ENCODE measurements at places on chromosomes 12 and 14.

DNA sequence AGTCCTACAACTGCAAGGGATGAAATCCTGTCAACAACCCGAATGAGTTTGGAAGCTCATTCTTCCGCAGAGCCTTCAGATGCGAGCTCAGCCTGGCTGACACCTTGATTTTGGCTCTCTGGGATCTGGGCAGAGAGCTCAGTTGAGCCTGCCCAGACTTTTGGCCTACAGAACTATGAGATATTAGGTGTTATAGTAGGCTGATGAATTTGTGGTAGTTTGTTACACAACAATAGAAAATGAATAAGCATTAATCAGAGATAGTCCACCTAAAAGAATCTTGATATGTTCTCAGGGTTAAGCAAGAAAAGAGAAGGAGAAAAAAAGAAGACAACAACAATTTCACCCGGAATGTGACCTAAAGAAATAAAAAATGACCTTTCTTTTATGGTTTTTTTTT, 30.4 kb upstream of the GZMB start:
- no peak for DNase-seq

GRCh38 chr12:63394349-63394748, 243.3 kb upstream of the AVPR1A start:
- no peak for DNase-seq

DNA sequence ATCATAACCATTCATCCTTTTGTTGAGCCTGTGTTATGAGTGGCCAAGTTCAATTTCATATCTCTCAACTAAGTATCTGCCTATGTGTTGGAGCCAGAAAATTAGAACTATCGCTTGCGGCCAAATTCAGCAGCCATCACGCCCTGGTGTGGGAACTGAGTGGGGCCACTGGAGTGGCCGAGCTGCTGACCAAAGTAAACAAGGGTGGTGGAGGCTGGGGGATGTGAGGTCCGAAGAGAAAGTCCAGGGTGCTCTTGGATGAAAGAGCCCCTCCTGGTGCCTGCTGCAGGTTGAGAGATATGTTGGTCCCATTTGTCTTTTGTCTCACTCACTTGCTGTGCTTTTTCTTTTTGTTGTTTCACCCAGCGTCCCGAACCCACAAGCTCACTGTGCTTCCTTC, 14.9 kb downstream of the ADGRD1 start:
- no peak for DNase-seq

- no peak for DNase-seq
Measured at GRCh38 chr12:88624911-88625310, 44.6 kb upstream of the KITLG start.

DNA sequence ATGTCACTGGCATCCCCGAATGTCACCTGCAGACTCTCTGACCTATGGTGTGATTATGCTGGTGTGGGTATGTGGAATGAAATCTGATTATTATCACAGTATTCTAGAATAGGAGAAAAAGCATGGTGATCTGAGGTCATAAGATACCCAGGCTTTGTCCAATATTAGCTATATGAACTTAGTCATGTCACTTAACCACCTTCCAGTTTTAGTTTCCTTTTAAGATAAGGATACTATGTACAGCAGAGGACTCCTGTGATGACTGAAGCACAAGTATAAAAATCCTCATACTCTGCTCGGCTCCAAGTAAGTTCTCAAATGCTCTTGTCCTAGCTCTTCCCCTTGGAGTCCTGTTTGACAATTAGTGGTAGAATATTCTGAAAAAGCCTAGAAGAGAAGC, 2.8 kb downstream of the GNS start:
- DNase-seq = no peak

GRCh38 chr14:72781561-72782508, 112.1 kb downstream of the DPF3 start:
- DNase-seq = no peak

- no peak for DNase-seq
Measured at GRCh38 chr12:42696406-42697149, 107.0 kb upstream of the PRICKLE1 start.

GRCh38 chr14:33986804-33987203, 35.9 kb upstream of the EGLN3 start:
- DNase-seq = peak; percentile 39

- no peak for DNase-seq
Measured at GRCh38 chr12:125919856-125920470, 854.7 kb downstream of the AACS start.

GRCh38 chr14:77045238-77046162, 17.0 kb upstream of the IRF2BPL start:
- DNase-seq = no peak

GRCh38 chr12:52529846-52530245, 9.7 kb upstream of the KRT5 start:
- no peak for DNase-seq

DNA sequence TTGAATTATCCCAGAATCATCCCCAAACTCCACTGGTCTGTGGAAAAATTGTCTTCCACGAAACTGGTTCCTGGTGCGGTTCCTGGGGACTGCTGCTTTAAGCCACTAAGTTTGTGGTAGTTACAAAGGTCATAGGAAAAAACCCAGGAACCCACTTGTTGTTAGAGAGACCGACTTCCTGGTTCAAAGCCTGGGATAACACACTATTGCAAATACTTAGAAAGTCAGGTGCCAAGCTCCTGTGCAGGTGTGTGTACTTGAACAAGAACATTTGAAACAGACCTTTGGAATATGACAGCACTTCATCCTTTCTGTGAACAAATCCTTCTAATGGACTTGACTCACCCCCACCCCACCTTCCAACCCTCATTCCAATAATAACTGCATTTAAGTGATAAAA, 519.6 kb downstream of the GLT1D1 start:
- no peak for DNase-seq

DNA sequence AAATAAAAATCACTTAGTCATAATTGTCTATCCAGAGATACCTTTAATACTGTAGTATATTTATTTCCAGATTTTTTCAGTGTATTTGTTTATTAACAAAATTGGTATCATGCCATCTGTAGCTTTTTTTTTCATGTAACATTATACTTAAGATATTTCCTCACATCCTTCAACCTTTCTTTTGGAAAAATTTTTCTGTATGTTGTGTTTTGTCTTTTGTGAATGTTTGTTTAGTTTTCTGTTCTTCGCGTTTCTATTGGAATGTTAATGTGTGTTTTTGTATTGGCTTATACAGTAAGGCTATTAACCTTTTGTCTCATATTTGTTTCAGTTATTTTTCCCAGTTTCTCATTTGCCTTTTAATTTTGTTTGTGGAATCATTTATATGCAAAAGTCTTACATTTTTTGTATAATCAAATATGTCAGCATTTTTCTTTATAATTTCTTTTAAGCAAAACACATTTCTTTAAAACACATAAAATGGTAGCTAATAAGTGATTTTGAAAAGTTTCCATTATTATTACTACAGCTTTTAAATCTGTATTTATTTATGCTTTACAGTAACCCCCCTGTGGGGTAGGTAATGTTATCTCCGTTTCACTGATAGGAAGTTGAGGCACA, 433.7 kb downstream of the RAD51B start:
- no peak for DNase-seq

- no peak for DNase-seq
Measured at GRCh38 chr14:57692671-57693070, 173.2 kb downstream of the SLC35F4 start.

- peak; percentile 44 for DNase-seq
Measured at GRCh38 chr12:75944097-75944904, 87.3 kb downstream of the PHLDA1 start.

DNA sequence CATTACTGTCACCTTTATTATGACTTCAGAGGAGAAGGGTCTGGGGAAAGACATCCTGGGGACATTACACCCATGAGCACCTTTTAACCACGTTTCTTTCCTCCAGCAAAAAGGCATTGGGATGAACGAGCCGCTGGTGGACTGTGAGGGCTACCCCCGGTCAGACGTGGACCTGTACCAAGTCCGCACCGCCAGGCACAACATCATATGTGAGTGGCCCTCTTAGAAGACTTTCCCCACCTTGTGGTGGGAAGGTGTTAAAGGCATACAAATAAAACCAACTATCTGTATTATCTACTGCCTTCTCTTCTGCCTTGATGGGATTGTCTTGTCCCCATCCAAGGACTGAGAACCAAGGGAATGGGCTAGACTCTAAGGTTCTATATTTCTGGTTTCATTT, 6.0 kb downstream of the PSMD9 start:
- DNase-seq = peak; percentile 76

- DNase-seq = no peak
Measured at GRCh38 chr12:2841056-2841650, 6.3 kb upstream of the NRIP2 start.

- DNase-seq = no peak
Measured at GRCh38 chr14:29672831-29673230, 254.8 kb downstream of the PRKD1 start.

DNA sequence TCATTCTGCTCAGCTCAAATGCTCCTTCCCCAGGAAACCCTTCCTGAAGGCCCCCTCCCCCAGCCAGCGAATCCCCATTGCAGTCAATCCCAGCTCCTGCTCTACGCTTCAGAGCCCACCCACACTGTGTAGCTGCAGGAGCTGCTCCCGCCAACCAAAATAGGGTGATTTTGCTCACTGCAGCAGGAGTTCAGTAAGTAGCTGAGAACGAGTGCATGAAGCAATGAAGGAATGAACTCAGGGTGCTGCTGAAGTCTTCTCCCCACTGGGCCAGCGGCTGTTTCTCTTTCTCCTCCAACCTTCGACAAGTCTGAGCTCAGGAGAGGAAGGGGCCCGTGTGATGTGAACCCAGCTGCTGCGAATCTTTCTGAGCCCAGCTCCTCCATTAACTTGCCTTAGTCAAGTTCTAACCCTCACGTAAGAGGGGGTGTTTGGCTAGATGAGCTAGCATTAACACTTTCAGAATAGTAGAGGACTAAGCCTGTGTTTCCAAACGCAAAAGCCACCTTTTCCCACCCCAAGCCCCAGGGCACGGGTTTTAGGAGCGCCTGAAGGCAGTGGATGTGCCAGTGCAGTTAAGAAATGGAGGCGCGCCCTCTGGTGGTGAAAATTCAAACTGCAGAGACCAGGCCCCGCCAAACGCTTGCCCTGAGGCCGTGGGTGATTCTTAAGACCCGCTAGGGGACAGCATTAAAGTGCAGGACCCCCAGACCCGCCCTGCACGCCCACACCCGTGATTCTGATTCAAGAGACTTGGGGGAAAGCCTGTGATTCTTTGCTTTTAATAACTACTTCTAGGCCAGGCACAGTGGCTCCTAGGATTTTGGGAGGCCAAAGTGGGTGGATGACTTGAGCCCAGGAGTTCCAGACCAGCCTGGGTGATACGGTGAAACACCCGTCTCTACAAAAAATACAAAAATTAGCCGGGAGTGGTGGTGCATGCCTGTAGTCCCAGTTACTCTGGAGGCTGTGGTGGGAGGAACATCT, 11.9 kb upstream of the SERPINA4 start:
- DNase-seq = peak; percentile 83

GRCh38 chr12:19121449-19122018, 8.0 kb upstream of the PLEKHA5 start:
- DNase-seq = no peak

DNA sequence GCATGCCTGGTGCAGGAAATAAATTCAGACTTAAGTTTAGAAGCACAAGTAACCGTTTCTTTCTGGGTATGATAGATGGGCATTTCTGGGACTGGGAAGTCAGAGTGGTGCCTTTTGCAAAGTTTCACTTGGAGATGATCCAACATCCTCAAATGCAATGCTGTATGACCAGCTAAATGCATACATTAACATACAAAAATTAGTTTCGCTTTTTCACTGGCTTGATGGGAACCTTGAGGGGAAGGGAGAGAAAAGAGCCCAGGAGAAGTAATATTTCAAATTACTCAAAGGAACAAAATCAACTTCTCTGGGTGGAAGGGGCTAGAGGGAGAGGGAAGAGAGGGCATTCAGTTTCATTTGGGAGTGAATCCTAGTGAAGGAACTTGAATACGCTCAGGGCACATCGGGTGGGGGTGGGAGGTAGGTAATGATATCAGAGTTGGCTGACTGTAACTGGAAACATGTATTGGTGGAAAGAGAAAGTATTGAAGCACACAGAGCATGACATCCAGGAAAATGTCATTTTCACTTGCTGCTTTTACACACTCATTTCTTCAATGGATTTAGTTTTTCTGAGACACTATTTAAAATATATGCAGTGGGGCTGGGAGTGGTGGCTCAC, 175.5 kb downstream of the PTPRO start:
- no peak for DNase-seq

DNA sequence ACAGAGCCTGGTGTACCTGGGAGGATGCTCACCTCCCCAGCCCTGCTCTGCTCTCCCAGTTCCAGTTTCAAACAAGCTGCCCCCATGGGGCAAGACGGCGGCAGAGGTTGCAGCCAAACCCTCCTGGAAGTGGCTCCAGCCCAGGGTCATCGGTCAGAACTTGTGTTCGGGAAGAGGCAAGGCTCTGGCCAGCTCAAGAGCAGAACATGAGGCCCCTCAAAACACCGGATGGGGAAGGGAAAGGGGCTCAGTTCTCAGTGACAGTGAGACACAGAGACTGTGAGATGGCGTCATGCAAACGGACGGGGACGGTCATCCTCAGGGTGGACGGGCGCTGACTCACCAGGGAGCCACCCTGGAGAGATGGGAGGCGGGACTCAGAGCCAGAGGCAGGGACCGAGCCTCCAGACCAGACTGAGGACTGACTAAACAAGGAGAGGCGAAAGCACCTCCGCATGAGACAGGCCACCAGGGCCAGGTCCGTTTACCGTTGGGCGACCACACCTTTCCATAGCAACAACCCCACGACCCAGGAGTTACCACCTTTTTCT, 63.9 kb upstream of the GALNT9 start:
- no peak for DNase-seq

- DNase-seq = peak; percentile 51
Measured at GRCh38 chr12:68559984-68560850, 50.5 kb upstream of the RAP1B start.

GRCh38 chr14:44736326-44736725, 225.4 kb downstream of the KLHL28 start:
- no peak for DNase-seq

DNA sequence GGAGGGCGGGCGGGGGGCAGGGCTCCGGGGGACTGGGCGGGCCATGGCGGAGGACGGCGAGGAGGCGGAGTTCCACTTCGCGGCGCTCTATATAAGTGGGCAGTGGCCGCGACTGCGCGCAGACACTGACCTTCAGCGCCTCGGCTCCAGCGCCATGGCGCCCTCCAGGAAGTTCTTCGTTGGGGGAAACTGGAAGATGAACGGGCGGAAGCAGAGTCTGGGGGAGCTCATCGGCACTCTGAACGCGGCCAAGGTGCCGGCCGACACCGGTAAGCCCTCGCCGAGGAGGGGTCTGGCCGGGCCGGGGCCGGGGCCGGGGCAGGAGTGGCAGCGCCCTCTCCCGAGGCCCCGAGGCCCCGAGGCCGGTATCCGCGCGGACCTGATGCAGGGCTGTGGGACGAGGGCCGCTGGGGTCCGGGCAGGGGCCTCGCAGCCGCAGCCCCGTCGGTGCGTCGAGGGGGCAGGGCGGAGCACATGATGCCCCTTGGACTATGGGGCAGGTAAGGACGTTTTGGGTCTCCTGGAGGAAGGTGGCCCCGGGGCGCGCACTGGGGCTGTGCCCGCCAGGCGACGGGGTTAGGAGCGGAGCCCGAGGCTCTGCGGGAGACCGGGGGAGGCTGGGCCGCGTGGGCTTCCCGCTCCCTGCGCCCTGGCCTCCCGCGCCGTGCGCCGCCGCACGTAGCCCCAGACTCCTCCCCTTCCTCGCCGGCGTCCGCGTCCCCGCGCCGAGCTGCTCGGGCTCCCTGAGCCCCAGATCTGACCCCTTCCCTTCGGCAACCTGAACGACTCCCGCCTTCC, at the start of gene TPI1:
Gene TPI1, plus strand, starts transcription at position 119 of the 798 bp plus-strand sequence. Its CDS starts 36 bp downstream, at position 155.
- DNase-seq = peak; percentile 99

GRCh38 chr14:75486318-75486717, 36.0 kb upstream of the BATF start:
- DNase-seq = no peak

- no peak for DNase-seq
Measured at GRCh38 chr12:76410371-76410770, 62.2 kb upstream of the BBS10 start.

GRCh38 chr12:26130728-26131127, 5.9 kb upstream of the BHLHE41 start:
- DNase-seq = no peak

Data from H7 (cell line).